ENCODE measurements at places on chromosomes 6 and 20. TPM values are rescaled to one million over a fixed set of nuclear protein-coding genes. Genes with fewer than 3 reads are reported as not detected.
A peak's percentile ranks its signal among the peaks of the same experiment; 100 is the strongest.

GRCh38 chr6:43853066-43853650 lies 83.1 kb downstream of the VEGFA start:
- no peak for DNase-seq

GRCh38 chr6:53107091-53107490 lies 41.5 kb downstream of the GCM1 start:
- DNase-seq = no peak

DNA sequence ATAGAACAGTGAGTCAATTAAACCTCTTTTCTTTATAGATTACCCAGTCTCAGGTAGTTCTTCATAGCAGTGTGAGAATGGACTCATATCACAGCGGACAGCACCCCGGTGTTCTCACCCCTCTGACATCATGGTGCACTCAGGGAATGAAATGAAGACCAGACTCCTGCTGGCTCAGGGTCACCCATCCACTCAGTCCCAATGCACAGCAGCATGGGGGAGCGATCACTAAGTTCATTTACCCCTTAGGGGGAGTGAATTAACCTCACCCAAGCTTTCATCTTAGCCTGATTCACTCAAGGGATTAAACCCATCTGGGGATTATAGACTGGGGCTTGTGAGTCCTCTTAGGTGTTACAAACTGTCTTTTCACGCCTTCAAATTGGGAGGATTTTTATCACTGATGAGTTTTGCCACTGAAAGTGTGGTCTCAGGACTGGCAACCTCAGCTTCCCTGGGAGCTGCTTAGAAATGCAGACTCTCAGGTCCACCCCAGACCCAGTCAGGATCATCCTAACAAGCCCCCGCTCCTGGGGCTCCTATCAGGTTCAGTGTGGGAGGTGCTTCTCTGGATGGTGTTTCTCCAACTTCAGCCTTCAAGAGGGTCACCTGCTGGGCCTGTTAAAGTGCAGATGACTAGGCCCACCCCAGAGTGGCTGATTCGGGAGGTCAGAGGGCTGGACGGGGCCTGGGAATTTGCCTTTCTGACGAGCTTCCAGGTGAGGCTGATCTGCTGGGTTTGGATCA lies 44.3 kb upstream of the FRMD1 start:
- DNase-seq = no peak

DNA sequence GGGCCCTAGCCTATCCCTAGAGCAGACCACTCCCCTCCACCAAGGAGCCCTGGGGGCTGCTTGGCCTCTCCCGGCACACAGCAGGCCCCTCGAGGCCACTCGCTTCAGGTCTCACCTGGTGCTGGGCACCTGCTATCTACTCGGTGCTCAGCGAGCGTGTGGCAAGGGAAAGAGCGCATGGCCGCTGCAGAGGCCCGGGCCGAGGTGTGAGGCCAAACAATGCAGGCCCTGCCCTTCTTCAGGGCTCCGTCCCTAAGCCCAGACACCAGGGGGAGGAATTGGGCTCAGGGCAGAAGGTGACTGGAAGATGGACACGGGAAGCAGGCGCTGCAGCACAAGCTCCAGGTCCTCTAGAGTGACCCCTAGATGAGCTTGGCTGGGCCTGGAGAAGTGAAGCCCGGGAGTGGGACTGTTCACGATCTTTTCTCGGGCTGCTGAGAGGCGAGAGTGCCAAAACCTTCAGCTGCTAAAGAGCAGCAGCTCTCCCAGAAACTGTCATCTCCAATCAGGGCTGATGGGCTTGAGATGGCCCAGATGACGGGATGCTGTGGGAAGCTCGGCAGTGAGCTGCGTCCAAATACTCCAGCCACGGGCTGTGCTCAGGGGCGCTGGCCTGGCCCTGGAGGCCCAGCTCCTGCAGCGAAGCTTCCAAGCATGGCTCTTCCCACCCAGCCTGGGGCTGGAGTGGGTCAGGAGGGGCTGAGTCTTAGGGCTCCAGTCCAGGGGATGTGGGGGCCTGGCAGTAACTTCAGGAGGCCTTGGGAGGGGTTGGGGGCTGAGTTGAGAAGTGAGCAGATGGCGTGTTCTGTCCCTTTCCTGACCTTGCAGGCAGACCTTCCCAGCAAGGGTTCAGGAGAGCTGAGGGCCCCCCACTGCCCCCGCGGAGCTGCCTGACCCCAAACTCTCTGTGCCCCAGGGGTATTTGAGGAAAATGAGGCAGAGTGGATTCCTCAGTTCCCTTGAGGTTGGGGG lies 43.7 kb downstream of the APCDD1L start:
- DNase-seq = peak; percentile 82

Gene DDO
- total RNA-seq = 19.9 TPM

Gene SCAF8
- total RNA-seq = 58.3 TPM

Gene CPXM1
- total RNA-seq = 2.7 TPM

Gene HLA-DMB
- 127 TPM for total RNA-seq

Gene ENPP3
- not detected for total RNA-seq

Measured in heart left ventricle (tissue), 16 donors.